ENCODE measurements at places on chromosomes 5 and 9.

DNA sequence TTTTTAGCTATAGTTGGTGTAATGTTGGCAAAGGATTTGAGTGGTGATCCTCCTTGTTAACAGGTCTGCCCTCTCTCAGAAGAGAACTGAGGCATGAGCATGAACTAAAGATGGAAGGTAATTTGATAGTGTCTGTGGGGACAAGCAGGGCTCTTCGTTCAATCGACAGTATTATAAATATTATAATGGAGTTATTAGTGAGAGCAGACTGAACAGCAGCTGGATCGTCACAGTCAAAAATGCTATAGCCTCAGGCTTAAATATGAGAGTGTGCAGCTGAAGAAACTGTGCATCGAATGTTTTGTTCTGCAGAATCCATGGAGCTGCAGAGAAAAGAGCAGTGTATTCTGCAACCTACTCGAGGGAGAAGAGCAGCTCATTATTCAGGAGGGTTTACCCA, 757.3 kb downstream of the DNAH5 start:
- no peak for DNase-seq

DNA sequence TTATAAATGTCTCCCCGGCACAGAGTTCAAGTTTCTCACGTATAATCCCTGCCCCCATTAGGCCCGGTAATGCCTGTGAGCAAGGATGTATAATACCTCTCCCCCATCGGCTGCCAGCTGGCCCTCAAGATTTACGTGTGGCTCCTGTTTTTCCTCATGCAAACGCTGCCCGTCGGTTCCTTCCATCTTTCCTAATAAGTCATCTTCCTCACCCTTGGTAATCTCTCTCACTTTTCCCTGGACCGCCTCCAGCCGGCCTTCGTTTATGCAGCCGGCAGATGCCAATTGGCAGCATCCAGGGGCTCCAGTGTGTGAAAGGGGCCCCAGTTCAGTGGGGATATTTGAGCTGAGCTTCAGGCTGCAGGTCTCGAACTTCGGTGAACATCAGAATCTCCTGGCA, 86.5 kb upstream of the NEURL1B start:
- DNase-seq: no peak

GRCh38 chr5:4772591-4772990, 367.5 kb upstream of the ADAMTS16 start:
- no peak for DNase-seq

DNA sequence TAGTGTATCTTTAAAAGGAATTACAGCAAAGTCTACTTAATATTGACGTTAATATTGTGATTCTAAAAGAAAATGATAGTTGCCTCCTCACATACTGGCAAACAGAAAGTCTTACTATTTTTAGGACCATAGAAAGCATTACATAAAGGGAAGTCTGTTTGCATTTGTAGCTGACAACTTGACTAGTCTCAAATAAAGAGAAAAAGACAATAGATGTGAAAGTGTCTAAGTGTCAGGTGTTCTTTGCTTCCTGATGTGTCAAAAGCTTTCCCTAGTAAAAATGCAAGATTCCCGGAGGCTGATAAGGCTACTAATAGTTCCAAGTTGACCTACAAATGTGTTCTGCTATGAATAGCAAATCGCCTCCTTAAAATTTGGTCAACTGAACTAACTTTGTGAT, 259.7 kb downstream of the CDH10 start:
- DNase-seq: no peak
